ENCODE measurements at places on chromosomes 2 and 18. TPM values are rescaled to one million over a fixed set of nuclear protein-coding genes. Genes with fewer than 3 reads are reported as not detected.

GRCh38 chr2:182144041-182144775, 158.6 kb downstream of the PPP1R1C start:
- no peak for DNase-seq

- no peak for DNase-seq
These were observed 22.6 kb downstream of the MTX2 start for GRCh38 chr2:176291809-176292283.

- no peak for DNase-seq
These were observed 142.4 kb downstream of the SOCS6 start for GRCh38 chr18:70431203-70431624.

DNA sequence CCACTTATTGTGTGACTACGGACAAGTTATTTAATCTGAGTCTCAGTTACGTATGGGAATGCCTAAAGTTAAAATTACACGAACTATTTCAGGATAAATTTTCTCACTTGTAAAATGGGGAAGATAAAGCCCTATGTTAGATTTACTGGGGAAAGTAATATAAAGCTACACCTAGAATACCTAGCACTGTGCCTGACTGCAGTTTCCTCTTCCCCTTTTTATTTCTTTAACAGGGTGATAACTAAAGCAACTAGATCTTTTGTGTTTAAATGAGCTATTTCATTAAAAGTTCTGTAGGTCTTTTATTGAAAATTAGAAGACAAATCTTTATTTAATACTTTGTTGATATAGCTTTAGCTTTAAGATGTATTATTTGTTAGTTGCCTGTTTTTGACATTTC, 5.0 kb downstream of the B3GNT2 start:
- DNase-seq: no peak

- no peak for DNase-seq
These were observed 4.3 kb upstream of the GBX2 start for GRCh38 chr2:236172255-236173035.

DNA sequence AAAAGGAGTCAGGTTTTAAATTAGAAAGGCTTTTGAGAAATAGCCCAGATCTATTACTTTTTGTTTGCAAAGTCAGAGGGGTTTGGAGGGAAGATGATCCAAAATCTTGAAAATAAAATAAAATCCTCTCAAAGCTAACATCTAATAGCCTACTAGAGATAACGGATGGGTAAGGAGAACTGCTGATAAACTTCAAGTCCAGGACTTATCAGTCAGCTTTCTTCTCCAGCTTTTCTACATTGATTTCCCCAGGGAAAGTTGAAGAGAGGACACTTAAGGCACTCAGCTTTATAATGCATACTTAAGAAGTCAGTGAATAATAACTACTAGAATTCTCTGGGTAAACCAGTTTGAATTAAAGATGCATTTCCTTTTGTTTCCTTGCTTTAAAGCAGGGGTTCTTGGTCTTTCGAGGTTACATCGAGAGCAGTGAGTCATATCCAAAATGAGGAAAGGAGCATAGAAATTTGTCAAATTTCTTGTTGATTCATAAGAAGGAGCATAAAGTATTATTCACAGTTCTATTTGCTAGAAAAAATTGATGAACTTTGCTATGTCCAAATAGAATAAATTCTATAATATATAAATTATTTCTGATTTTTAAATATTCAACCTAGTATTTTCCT, 43.2 kb upstream of the ITPRID2 start:
- no peak for DNase-seq

GRCh38 chr18:56775701-56776100, 124.5 kb downstream of the WDR7 start:
- no peak for DNase-seq

- no peak for DNase-seq
These were observed 36.7 kb downstream of the GULP1 start for GRCh38 chr2:188328419-188328818.

DNA sequence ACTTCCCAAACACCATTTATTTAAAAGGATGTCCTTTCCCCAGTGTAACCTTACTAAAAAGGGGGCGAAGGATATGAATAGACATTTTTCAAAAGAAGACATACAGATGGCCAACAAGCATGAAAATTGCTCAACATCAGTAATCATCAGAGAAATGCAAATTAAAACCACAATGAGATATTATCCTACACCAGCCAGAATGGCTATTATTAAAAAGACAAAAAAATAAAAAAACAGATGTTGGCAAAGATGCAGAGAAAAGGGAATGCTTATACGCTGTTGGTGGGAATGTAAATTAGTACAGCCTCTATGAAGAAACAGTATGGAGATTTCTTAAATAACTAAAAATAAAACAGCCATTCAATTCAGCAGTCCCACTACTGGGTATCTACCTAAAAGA, 142.3 kb upstream of the NT5C1B start:
- no peak for DNase-seq

DNA sequence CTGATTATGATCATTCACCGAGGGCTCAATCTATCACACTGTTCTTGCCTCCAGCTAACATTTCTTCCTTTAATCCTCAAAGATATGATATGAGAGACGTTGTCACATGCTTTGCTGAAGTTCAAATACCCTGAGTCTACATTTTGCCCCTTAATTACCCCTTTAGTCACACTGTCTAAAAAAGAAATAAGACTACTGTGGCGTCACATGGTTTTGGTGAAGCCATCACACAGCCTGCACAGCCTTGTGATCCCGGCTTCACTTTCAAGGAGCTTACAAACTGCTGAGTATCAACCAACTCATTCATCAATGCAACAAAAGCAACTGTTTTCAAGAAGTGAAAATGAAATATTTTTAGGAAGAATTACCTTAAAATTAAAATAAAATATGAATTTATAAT, 31.9 kb upstream of the SOCS6 start:
- no peak for DNase-seq

DNA sequence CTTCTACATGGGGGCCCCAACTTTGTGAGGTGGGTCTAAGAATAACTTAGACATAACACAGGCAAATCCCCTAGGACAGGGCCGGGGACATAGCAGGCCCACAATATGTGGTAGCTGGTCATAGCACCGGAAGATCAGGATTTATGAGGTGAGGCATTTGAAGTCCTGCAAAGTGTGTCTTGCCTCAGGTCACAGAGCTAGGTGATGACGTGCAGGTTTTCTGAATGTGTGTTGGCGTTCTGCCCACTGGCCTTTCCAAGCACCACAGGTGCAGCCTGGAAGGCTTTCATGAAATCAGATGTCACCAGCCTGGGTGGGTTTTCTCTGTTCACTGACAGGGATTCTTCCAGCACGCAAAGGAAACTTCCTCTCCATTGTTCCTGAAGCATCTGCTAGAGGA, 119.1 kb downstream of the LRATD1 start:
- no peak for DNase-seq

GRCh38 chr2:175620106-175620505, 382.0 kb downstream of the LNPK start:
- no peak for DNase-seq

GRCh38 chr2:105403783-105404698, 5.2 kb upstream of the FHL2 start:
- DNase-seq: peak; percentile 60

GRCh38 chr2:44061469-44061868, 65.7 kb upstream of the LRPPRC start:
- DNase-seq: no peak

- DNase-seq: no peak
These were observed 1494.6 kb upstream of the DDX18 start for GRCh38 chr2:116319935-116320334.

- peak; percentile 10 for DNase-seq
These were observed 12.0 kb downstream of the GPR35 start for GRCh38 chr2:240637116-240637900.

GRCh38 chr2:9988320-9988719, 36.8 kb downstream of the GRHL1 start:
- no peak for DNase-seq

DNA sequence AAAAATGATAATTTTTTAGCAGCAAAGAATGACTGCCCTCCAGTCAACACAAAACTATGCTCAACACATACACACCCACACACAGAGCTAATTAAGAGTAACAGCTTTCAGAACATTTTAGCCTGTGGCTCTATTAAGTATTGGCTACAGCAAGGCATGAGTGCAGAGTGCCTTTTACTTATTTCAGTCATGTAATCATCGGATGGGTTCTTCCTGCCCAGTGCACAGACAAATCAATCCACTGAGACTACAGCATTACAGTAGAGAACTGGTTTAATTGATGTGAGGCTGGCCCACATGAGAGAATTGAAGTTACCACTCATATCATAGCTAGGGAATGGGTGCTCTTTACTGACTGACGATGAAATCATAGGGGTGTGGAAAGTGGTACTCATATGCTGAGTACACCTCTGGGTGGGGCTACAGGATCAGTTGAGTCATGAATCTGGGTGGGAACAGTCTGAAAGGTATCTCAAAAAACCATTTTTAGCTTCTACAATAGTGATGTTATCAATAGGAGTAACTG, 241.0 kb downstream of the FSIP2 start:
- no peak for DNase-seq

- DNase-seq: no peak
These were observed 109.5 kb downstream of the GRB14 start for GRCh38 chr2:164511738-164512137.

- DNase-seq: no peak
These were observed 101.8 kb downstream of the LOXHD1 start for GRCh38 chr18:46555213-46555612.

DNA sequence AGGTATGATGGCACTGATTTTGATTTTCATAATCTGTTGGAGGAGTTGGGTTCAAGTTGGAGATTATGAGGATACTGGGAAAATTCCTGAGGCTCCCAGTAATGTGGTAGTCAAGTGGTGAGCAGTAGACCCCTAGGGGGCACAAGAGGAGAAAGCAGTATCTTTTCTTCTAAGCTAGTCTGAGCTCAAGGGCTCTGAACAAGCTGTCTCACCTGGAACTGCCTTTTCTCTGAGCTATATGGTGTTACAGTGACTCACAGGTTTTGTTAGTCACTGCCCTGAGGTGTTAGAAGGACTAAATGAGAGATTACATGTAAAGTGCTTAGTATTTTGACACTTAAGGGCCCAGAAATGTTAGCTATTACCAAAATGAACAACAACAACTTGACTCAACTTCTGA, 42.2 kb downstream of the CD302 start:
- DNase-seq: no peak

GRCh38 chr2:187655001-187655400, 100.8 kb upstream of the TFPI start:
- DNase-seq: peak; percentile 50

DNA sequence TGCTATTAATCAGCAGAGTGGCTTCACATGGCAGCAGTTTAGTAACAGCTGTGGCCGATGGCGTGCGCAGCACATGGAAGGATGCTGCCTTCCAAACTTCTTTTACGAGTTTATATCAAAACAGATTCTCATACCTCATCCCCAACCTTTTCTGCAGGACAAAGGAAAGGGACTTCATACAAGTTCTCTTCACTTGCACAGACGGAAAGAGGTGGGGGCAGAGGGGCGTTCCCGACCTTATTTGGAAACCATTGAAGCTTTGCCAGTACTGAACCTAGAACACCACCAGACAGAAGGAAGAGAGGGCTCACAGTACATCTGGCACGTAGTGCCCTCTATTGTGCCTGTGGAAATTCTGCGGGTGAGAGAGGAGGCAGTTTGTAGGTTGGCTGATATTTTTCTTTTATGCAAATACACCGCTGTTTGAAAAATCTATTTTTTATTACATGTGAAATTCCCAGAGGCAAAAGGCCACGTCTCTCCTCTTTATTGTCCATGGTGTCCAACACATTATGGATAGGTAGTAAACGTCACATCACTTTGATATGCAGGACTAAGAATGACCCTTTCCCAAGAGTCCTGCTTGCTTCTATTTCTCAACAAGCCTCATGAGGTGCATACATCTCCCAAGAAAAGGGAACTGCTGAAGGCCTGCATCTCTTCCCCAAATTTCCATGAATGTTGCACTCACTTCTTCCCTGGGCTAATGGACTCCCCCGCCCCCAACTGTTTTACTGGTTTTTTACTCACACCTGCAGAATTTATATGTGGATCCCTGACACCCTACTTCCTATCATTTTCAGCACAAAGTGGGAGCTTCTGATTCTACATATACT, 31.3 kb downstream of the COLEC12 start:
- no peak for DNase-seq

GRCh38 chr18:46621111-46621766, 35.8 kb downstream of the LOXHD1 start:
- no peak for DNase-seq

DNA sequence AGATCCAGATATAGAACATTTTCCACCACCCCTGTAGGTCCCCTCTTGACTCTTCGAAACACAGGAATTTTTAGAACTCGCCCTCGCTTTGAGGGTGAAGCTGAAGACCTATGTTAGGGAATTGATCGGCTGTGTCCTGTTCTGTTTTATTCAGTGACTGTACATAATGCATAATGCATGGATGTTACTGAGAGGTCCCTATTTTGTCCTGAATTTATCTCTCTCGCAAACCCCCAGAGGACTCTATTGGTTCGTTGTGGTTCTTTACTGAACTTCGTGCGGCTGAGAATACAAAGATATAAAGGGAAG, 431 bp upstream of the EIF5B start:
- DNase-seq: no peak

GRCh38 chr2:196225213-196225612, 53.8 kb upstream of the STK17B start:
- no peak for DNase-seq

DNA sequence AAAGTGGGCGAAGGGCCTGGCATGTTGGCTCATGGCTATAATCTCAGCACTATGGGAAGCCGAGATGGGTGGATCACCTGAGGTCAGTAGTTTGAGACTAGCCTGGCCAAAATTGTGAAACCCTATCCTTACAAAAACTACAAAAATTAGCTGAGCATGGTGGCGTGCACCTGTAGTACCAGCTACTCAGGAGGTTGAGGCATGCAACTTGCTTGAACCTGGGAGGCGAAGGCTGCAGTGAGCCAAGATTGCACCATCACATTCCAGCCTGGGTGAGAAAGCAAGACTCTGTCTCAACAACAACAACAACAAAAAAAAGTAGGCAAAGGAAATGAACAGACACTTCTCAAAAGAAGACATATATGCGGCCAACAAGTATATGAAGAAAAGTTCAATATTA, 196.5 kb downstream of the RAB3GAP1 start:
- no peak for DNase-seq

GRCh38 chr2:42495234-42495581, 1.4 kb upstream of the KCNG3 start:
- no peak for DNase-seq

DNA sequence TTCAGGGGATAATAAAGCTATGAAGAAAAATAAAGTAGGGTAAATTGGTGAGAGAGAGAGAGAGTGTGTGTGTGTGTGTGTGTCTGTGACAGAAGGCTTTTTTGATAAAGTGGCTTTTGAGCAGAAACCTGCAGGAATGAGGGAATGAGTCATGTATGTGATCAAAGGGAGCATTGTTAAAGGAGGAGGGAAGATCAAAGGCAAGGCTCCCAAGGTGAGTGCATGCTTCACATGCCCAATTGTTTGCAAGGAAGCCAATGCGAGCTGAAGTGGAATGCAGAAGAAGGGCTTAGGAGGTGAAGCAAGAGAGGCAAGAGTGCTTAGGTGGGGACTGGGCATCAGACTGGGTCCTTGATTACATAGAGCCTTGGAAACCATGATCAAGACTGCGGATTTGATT, 96.8 kb downstream of the DNAH6 start:
- peak; percentile 34 for DNase-seq

Gene RTP5
- not detected for total RNA-seq

Gene FBXO36
- 3.4 TPM for total RNA-seq

Gene RETREG2
- total RNA-seq: 46.7 TPM

Gene NETO1
- total RNA-seq: 5.9 TPM

Gene CAPN14
- 0.07 TPM for total RNA-seq

Gene LBH
- 53.0 TPM for total RNA-seq

Gene RUFY4
- total RNA-seq: 0.44 TPM
